ENCODE measurements at places on chromosomes 11 and 22.
A peak's percentile ranks its signal among the peaks of the same experiment; 100 is the strongest.

DNA sequence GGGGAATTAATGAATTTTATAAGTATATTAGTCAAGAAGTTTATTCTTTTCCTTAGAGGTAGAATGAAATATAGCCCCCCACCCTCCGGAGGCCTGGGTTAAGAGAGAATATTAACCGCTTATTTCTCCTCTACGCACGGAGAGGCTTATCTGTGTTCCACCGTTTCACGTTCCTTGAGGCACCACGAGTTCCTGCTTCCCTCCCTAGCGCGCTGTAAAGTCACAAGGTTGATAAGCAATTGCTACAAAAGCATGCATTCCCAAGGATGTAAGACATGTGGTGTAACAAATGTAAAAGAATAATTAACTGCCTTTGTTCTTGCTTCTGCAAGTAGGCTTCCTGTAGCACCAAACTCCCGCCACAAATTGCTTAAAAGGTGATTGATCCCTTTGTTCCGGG lies 1.5 kb upstream of the ANKRD42 start:
- DNase-seq = no peak

DNA sequence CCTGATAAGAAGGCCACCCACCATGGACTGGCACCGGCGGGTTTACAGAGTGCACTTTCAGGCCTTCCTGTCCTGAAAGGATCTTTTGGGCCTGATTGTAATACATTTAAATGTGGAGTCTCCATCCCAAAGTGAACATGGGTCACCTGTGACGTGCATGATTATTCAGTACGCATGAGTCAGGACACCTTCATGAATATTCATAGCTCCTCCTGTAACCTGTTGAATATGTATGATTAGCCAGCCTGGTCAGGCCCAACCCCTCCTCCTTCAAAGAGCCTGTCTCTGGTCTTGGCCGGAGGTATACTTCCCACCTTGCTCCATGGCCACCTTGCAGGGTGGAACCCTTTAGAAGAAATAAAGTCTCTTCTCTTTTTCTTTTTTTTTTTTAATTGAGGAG lies 75.9 kb upstream of the NUP50 start:
- DNase-seq = no peak

- DNase-seq = peak; percentile 77
Measured at GRCh38 chr11:121741761-121742361, 289.1 kb upstream of the SORL1-AS1 start.

DNA sequence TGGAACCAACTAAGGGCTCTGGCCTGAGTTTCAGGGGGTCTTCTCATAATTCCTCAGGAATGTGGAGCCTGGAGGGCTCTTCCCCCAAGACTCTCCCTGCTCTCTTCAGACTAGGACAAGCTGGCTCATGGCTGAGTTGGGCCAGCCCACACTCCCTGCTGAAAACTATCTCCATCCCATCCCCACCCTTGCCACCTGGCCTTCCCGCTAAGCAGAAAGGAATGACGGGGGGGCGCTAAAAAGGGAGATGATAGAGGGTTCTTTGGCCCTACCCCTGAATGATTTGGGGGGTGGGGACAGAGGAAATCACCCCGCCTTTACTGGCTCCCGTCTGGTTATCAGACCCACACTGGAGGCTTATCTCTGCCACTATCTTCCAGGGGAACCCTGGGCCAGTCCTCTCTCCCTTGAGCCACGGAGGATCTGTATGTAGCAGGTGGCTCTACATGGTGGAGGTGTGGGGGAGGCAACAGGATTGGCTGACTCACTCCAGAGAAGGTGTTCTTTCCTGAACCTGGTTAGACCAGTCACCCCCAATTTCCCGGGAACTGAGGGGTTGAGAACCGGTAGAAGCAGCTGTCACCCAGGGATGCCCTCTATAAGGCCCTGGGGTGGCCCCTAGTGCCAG lies 5.7 kb downstream of the SMTN start:
- no peak for DNase-seq

DNA sequence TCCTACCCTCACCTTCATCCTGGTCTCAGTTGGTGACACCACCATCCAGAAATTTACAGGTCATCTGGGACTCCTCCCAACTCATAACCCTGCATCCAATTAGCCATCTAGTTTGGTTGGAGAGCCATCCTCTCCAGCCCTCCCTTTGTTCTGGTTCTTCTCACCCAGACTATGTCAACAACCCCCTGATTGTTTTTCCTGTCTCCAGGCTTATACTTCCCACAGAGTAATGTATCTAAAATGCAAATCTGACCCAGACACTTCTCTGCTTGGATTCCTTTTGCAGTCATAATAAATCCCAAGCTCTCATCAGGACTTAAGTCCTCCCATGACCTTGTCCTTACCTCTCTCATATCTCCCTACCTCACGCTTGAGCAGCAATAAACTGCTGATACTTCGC lies 3.0 kb downstream of the TTC12 start:
- DNase-seq = no peak

- DNase-seq = peak; percentile 44
Measured at GRCh38 chr11:128757235-128757711, 63.4 kb downstream of the FLI1 start.

DNA sequence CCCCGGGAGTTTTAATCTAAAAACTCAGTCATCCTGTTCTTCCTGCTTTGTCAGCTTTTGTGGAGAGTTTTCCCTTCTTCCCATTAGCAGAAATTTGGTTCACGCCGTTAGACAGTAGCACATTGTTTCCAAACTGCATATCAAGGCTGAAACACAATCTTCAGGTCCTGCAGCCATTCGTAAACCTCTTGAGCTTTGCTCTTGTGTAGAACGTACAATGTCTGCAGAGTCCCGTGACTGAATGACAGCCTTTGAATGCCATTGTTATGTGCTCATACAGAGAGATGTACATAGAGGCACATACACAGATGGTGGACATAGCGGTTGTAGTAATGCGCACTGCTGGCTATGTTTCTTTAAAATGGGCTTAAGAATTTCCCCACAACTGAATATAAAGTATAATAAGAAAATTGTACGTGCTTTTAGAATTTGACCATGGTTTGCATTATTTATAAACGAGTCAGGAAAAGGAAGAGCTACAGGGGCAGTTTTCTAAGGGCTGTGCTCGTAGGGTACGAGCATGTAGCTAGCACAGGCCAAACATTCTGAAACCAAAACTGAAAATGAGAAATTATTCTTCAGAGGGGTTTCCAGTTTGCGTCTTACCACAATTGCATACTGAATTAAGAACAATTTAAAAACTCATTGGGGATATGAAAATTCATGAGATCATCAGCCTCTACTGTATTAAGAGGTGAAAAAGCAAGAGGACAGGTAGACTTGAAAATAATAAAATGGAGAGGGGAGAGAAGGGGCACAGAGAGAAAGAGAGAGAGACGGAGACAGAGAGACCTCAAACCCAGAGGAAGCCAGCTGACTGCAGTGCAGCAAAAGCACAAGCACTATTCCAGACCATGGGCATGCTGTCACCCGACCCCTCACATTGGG lies 310.1 kb downstream of the CADM1 start:
- no peak for DNase-seq

- no peak for DNase-seq
Measured at GRCh38 chr22:17359501-17359900, 9.8 kb upstream of the CECR2 start.

DNA sequence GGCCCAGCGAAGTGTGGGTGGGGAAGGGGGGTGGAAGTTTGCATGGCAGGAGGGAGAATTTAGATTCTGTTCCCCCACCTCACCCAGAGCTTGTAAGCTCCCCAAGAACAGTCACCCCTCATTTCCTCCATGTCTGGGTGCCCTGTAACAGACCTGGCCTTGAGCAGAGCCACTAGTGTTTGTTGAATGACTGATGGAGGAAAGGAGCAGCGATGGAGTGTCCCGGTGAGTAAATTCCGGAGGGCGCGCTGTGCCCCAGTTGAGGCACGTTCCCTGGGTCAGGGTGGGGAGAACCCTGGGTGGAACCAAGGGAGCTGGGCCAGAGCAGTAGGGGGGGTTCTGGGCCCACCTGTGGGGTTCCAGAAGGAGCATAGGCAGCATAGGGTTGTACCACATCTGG lies 827 bp downstream of the NAALADL1 start:
- DNase-seq = no peak

DNA sequence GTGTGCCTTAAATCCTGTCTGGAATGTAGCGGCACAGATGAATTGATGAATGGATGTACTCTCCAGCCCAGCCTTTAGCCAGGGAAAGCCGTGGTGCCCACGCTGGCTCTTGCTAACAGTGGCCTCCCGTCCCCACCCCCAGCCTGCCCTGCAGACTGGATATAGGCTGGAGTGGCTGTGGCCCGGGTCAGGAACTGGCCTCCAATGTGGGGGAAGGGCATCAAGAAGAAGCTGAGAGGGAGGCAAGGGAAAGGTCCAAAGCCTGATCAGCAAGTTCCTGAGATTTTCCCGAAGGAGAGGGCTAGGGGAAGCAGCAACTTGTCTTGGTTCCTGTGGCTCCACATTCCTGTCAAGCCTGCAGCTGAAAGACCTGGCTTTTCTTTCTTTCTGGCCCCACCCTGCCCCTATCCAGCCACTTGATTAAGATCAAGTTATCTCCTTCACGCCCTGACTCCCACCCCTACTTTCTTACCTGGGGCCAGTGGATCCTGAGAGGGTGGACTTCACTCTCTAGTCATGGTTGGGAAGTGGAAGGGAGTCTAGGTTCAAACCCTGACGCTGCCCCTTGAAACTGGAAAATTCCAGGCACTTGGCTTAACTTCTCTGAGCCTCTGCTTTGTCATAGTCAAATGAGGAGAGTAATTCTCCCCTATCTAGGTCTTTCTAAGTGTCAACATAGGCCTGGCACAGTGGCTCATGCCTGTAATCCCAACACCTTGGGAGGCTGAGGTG lies 11.0 kb upstream of the MICALL1 start:
- DNase-seq = no peak

DNA sequence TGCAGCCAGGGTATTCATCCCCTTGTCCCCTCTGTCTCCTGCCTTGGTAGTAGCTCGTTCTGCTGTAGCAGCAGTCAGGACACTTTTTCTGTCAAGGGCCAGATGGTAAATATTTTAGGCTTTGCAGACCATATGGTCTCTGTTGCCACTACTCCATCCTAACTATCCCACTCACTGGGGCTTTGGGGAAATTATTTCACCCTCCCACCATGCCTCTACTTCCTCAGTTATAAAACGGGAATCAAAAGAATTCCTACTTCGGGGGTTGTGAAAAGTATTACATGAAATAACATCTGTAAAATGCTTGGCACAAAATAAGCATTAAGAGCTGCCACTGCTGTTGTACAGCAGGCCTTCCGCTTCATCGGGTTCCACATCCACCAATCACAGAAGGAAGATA lies 89.9 kb upstream of the LDLRAD3 start:
- DNase-seq = no peak

GRCh38 chr11:3617990-3618389 lies 23.8 kb downstream of the ART5 start:
- no peak for DNase-seq

DNA sequence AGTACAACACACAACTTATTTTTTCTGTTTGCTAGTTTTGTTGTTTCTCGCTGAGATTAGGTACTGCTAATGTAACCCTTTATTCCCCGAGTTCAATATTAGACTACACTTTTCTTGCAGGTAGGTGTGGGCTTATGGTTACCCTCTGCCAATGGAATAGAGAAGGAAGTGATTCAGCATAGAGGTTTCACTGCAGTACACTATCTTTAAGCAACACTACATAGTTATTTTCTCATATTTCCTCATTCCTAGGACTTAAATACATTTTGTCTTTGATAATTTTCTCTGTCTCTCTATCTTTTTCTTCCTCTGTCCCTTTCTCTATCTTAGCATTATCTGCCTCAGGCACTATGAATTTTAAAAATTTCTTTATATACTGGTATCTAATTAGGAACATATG lies 791.0 kb downstream of the FAM181B start:
- DNase-seq = no peak

GRCh38 chr22:22910272-22911240 lies 22.9 kb downstream of the IGLL5 start:
- DNase-seq = no peak

DNA sequence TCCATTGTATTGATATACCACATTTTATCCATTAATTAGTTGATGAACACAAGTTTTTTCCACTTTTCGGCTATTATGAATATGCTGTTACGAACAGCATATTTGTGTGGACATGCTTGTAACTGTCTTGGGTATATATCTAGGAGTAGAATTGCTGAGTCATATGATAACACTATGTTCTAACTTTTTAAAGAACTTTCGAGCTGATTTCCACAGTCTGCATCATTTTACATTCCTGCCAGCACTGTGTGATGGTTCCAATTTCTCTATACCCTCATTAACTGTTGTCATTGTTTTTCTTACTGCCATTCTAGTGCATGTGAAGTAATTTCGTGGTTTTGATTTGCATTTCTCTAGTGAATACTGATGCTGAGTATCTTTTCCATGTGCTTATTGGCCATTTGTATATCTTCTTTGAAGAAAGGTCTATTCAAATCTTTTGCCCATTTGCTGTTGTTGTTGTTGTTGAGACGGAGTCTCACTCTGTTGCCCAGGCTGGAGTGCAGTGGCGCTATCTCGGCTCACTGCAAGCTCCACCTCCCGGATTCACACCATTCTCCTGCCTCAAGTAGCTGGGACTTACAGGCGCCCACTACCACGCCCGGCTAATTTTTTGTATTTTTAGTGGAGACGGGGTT lies 7.4 kb upstream of the RCE1 start:
- DNase-seq = peak; percentile 65

DNA sequence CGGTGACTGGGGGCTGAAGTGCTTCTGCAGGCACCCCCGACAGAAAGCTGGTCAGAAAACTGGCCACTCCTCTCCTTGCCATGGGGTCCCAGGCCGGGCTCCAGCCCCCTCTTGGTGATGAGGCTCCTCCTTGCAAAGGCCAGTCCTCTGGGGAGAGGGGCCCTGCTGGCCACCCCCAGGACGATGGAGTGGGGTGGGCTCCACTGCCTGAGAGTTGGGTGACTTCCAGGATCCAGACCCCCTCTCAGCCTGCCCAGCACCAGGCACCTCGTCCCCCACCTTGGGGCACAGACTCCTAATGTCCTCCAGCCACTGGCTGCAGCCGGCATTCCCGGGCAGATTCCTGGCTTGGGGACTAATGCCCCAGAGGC lies 441 bp upstream of the RPS6KA4 start:
- DNase-seq = no peak

DNA sequence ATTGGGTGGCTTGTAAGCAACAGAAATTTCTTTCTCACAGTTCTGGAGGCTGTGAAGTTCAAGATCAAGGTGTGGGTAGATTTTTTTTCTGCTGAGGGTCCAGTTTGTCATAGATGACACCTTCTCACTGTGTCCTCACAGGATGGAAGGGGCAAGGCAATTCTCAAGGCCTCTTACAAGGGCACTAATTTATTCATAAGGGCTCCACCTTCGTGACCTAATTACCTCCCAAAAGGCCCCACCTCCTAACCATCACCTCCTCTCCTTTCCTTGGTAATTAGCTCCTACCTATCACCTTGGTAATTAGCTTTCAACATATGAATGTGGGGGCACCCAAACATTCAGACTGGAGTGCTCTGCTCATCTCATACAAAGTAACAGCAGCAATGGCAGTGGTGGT lies 92.3 kb upstream of the CD44 start:
- no peak for DNase-seq

GRCh38 chr11:69698362-69698761 lies 5.5 kb downstream of the FGF19 start:
- DNase-seq = no peak

GRCh38 chr11:61123775-61124571 lies 21.7 kb downstream of the CD5 start:
- DNase-seq = no peak

GRCh38 chr11:73143126-73143838 lies 1.2 kb upstream of the FCHSD2 start:
- peak; percentile 61 for DNase-seq

- peak; percentile 40 for DNase-seq
Measured at GRCh38 chr11:115941481-115941993, 437.3 kb upstream of the CADM1 start.

All from fibroblast of villous mesenchyme (primary cell).